ENCODE measurements at places on chromosomes 6 and 20.

DNA sequence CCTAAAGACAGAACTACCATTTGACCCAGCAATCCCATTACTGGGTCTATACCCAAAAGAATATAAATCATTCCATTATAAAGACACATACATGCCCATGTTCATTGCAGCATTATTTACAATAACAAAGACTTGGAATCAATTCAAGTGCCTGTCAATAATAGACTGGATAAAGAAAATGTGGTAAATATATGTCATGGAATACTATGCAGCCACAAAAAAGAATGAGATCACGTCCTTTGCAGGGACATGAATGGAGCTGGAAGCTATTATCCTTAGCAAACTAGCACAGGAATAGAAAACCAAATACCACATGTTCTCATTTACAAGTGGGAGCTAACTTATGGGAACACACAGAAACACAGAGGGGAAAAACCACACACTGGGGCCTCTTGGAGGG, 8.7 kb upstream of the DEFB128 start:
- no peak for DNase-seq

- DNase-seq: no peak
Observed at GRCh38 chr6:71277926-71278600, 10.5 kb upstream of the OGFRL1 start.

GRCh38 chr6:132130626-132131298, 179.6 kb upstream of the CCN2 start:
- DNase-seq: peak; percentile 92

- DNase-seq: no peak
Observed at GRCh38 chr6:37812841-37813240, 6.7 kb upstream of the ZFAND3 start.

DNA sequence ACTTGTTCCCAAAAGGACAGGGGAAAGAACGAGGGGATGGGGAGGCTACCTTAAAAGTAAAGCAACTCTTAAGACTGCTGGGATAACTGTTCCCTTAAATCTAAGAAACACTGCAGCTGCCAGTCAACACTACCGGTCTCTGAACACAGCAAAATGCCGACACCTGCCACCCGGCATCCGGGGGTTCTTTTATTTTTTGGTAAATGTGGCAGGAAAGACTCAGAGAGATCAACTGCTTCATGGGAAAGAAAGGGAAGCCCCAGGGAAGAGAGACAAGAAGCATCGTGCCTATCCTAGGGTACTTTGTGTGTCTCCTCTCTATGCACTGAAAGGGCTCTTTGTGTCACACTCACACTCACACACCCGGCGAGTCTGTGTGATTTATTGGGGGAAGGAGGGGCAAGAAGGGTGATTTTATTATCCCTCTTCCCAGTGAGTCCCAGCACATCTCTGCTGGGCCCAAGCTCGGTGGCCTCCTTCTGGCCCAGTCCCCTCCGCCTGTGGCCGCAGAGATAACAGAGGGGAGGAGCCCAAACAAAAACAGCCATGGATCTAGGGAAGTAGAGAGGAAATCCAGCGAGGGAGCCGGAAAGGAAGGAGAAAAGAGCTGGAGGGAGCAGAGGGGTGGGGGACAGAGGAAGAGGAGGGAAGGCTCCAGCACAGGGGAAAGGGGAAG, 1.4 kb downstream of the FYN start:
- peak; percentile 32 for DNase-seq

Data from AG10803 (cell line).